ENCODE measurements at places on chromosomes 13 and 19.

- DNase-seq: peak; percentile 92
Observed at GRCh38 chr19:38004521-38005223, 97.7 kb downstream of the SIPA1L3 start.

GRCh38 chr19:46618670-46619231 is 6.1 kb downstream of the PTGIR start:
- no peak for DNase-seq

DNA sequence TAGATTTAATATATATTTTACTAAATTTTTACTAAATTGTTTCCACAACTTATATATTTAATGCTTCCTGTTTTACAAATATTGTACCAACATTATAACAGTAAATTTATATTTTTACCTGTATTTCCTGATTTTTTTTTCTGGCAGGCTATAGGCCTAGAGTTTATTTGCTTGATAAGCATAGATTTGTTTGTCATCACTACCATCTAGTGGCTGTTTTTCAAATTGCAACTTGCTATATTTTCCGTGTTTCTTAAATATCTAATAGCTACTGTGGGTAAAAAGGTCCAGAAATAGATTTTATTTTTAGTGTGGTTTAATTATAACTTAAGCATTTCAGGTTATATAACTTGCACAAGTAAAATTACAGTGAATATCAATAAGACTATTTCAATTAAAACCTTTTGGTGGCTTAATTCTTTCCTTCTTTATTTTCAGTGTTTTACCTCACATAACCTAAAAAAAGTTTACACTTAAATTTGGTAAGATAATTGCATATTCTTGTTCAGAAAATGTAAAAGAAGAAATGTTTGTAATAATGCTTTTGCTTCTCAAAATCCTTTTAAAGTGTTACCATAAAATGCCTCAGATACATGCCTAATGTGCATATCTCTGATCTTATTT is 60.6 kb downstream of the NDFIP2 start:
- peak; percentile 66 for DNase-seq

DNA sequence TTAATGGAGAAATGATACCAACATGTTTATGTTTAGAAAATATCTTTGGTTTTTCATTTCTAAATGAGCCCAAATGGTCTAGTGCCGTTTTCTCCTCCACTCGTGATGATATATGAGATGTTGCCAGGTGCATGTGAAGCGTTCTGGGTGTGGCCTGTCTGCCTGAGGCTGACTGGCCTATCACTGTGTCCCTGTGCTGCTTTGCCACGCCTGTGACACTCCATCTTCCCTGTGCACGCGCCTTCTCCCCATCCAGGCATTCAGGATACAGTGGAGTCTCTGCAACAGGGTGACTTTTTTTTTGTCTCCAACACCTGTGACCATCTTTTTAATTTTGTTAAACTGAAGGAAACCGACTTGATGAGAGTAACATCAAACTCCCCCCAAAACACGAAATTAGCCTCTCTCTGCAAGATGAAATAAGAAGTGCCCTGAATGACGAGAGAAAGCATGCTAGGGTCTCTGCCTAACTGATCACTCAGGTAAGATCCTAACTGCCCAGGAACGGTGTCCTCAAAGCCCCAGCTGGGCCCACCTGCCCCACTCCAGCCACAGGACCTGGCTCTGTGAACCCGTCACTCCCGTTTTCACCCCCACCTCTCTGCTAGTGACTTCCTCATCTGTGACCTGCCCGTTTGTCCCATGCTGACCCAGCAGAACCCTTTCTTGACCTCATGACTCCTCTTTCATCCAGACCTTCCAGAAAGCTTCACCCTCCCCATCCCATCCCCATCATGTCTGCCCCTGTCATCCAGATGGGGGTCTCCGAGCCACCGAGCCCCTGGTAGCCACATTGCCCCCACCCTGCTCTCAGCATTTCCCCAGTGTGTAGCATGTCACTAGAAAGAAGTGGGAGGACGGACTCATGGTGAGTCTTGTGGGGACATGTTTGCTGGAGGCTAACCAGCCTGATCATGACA is 33.2 kb upstream of the TFDP1 start:
- DNase-seq: no peak

GRCh38 chr13:70284371-70284770 is 176.1 kb upstream of the KLHL1 start:
- DNase-seq: no peak

GRCh38 chr13:80141123-80141849 is 199.6 kb downstream of the SPRY2 start:
- DNase-seq: peak; percentile 78

GRCh38 chr19:33368074-33368864 is 5.2 kb upstream of the CEBPG start:
- DNase-seq: no peak

GRCh38 chr19:17098326-17098725 is 22.7 kb downstream of the MYO9B start:
- DNase-seq: no peak

DNA sequence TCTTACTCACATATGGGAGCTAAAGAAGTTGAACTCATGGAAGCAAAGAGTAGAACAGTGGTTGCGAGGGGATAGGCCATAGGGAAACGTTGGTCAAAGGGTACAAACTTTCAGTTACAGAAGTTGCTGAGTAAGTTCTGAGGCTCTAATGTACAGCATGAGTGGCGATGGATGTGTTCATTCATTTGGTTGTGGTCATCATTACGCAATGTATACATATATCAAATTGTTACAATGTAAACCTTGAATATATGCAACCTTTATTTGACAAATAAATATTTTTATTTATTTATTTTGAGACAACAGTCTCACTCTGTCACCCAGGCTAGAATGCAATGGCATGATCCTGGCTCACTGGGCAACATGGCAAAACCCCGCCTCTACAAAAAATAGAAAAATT is 38.7 kb downstream of the ZIC5 start:
- DNase-seq: no peak

DNA sequence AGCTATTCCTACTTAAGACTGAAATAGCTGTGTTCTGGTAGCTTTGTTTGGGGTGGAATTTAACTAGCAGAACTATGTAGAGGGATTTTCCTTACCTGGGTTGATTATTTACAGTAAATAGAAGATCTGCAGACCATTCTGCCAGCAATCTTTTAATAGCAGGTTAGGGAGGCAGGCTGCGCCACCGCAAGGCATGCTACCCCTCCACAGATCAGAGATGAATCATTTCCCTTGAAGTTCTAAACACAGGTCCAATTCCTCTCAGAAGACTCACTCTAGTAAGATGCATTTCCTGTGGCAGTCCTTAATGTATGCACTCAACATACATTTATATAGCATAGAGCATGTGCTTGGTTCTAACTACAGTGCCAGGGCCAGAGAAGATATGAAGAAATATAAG is 109.0 kb downstream of the TNFRSF19 start:
- no peak for DNase-seq

- DNase-seq: no peak
Observed at GRCh38 chr19:28744014-28744413, 468.9 kb downstream of the UQCRFS1 start.

GRCh38 chr13:33367926-33368325 is 82.4 kb upstream of the STARD13 start:
- DNase-seq: no peak

DNA sequence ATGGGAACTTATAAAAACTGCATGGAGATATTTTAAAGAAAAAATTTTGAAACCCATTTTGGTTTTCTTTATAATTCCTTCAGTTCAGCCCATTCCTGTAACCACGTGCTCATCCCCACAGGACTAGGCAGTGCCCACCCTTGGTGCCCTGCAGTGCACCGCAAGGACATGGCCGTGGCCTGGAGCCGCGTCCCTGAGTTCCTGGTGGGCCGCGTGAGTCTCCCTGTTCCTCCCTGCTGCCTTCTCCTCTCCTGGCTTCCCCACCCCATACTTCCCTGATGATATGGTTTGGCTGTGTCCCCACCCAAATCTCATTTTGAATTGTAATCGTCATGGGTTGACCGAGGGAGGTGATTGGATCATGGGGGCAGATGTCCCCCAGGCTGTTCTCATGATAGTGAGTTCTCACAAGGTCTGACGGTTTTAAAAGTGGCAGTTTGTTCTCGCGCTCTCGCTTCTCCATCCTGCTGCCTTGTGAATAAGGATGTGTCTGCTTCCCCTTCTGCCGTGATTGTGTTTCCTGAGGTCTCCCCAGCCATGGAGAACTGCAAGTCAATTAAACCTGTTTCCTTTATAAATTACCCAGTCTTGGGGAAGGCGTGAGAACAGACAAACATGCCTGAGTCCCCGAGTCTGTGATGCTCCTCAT is 31.6 kb upstream of the TFDP1 start:
- DNase-seq: no peak

- DNase-seq: peak; percentile 47
Observed at GRCh38 chr13:100542826-100543156, 45.8 kb downstream of the GGACT start.

DNA sequence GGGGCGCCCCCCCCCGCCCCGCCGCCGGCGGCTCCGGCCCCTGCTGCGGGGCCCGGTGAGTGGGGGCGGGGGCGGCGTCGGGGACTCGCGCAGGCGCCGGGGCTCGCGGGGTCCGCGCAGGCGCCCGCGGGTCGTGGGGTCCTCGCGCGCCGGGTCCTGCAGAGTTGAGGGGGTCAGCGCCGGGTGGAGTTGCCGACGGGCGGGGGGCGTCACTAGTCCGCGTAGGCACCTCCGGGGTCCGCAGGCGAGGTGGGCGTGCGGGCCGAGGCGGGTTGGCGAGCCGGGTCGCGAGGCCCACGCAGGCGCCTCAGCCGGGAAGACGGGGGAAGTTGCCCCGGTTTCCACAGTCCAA is 365 bp downstream of the PPP6R1 start:
- DNase-seq: no peak

- no peak for DNase-seq
Observed at GRCh38 chr19:29690842-29691241, 24.2 kb downstream of the C19orf12 start.

DNA sequence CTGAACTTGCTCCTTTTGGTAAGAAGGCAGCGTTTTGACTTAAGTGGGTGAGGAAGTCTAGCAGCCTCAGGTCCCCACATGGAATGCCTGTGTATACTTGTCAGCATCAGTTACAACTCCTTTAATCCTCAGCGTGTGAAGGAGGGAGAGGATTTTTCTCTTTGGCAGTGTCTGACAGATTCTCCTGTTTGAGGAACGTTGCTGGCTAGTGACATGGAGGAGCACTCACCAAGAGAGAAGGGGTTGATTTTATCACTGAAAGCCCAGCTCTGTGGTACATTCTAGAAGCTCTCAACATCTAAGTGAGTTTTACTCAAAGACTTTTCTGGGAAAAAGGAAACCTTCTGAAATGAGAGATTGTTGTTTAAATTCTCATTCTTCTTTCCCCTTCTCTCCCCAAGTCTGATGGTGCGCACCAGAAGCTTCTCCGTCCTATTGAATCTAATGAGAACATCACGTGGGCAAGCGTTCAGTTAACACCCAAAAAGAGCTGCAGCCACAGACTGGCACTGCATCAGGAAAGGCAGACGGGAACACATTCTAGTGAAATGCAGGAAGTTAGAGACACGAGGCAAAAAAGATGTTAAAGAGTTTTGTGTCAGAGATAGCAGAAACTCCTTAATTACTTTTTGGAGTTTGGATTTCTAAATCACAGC is 58.2 kb downstream of the GJA3 start:
- DNase-seq: no peak

- no peak for DNase-seq
Observed at GRCh38 chr13:106355866-106356265, 179.6 kb downstream of the EFNB2 start.

DNA sequence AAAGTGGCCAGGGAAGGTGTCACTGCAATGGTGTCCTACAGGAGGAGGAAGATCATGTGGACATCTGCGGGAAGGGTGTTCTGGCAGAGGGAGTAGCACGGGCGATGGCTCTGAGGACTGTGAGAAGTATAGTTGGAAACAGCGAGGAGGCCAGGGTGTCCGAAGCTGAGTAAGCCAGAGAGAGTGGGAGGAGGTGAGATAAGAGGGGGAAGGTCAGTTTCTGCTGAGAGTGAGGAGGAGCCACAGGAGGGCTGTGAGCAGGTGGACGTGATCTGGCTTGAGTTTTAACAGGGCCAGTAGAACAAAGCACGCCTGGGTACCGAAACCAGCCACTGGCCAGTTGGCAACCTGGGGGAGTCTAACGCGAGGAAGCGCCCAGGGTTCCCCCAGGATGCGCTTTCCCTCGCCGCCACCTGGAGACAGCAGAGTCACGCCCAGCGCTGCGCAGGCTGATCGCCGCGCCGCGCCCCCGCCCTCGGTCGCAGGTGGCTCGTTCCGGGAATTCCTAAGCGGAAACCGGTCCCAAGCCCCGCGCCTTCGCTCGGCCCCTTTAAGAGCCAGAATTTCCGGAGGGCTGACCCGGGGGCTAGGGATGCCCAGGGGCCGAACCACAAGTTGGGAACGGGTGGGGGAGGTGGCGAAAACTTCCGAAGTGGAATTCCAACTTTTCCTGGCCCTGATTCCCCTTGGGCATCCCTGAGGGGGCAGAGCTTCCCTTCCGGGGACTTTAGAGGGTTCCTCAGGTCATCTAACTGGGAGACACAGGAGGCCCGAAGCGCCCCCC is 1.1 kb upstream of the LSR start:
- no peak for DNase-seq

DNA sequence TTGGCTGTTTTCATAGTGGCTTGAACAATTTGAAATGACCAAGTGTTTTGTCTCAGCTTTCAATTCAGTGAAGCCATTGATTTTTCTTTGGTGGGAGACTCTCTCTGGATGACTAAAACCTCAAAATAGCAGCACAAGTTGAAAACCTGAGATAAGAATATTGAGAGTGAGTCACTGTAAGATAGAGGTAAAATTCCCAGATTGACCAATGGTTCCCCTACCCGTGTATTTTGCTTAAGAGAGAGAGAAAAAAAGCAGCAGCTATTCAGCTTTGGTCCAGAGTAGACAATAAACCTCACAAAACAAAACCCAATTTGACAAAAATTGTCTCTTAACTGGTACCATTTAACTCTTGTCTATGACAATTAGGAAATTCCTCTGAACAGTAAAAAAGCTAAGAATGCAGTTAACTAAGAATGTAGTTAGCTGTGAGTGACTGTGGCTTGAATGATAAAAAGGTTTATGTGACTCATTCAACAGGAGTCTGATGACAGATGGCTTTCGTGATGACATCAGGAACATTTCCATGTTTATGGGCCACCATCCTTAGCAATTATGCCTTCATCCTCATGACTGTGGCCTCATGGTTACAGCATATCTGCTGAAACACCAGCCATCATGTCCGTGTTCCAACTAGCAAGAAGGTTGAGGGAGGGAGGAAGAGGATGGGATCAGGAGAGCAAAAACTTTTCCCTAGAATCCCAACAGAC is 356.9 kb downstream of the NDFIP2 start:
- no peak for DNase-seq

DNA sequence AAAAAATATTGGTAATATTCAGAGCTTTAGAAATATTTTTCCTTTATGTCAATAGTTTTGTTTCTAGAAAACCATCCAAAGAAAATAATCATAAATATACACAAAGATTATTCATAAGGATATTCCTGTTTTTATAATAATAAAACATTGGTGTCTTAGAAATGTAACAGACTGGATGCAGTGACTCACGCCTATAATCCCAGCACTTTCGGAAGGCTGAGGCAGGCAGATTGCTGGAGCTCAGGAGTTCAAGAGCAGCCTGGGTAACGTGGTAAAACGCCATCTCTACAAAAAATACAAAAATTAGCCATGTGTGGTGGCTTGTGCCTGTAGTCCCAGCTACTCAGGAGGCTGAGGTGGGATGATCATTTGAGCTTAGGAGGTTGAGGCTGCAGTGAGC is 106.8 kb downstream of the DHRS12 start:
- DNase-seq: no peak
